ENCODE measurements at places on chromosomes 5 and 9.

DNA sequence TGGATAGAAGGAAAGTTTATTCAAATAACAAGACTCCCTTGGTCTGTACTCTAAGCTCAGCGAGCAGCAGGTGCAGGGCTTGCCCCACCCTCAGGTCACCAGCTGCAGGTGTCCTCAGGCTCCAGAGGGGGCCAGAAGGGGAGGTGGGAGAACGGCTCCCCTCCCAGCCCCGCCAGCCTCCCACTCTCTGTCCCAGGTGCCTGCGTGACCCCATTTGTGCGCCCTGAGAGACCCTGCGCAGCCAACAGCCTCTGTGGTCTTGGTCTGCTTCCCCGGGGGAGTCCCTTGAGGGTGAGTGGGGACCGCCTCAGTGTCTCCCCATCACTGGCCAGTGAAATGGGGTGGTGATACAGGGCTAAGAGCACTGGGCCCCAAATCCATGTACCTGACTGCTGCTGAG is 62.3 kb upstream of the STXBP1 start:
- H3K4me1 ChIP-seq: no peaks in the 10 kb centered on the region
- H3K36me3 ChIP-seq: no peaks in the 10 kb centered on the region
- no peaks in the 10 kb centered on the region for H3K27me3 ChIP-seq
- H3K27ac ChIP-seq: no peak overlapping the region
- H3K4me3 ChIP-seq: no peak overlapping the region

- H3K4me3 ChIP-seq: no peak overlapping the region
- no peak overlapping the region for H3K27ac ChIP-seq
- 0 out of 2 replicates have a peak, but pooled peaks cover 2% of the 10 kb centered on the region for H3K27me3 ChIP-seq
- no peaks in the 10 kb centered on the region for H3K36me3 ChIP-seq
Measured at GRCh38 chr9:18857334-18857733, 175.7 kb downstream of the SAXO1 start.

DNA sequence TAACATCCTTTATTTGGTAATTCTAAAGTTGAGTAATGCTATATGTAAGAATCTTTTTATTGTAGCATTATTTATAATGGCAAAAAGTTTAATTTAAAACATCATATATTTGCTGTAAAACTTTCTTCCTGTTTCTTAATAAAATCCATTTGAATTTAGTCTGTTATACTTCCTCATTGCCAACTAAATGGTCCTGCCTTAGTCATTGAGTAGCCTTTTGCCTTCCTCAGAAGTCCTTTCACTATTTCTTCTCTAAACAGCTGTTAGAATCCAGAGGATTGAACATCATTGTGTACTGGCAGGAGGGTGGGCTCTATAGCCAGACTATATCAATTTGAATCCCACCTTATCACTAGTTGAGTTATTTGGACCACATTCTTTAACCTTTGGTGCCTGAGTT is 11.0 kb downstream of the SLC44A1 start:
- H3K4me3 ChIP-seq: no peak overlapping the region
- H3K27ac ChIP-seq: no peak overlapping the region
- DNase-seq: no peak
- no peaks in the 10 kb centered on the region for H3K27me3 ChIP-seq
- no peaks in the 10 kb centered on the region for H3K36me3 ChIP-seq

- no peak overlapping the region for H3K27ac ChIP-seq
- no peaks in the 10 kb centered on the region for H3K36me3 ChIP-seq
- H3K4me1 ChIP-seq: no peaks in the 10 kb centered on the region
- H3K27me3 ChIP-seq: no peaks in the 10 kb centered on the region
Measured at GRCh38 chr9:87836536-87836935, 46.1 kb upstream of the SPATA31E1 start.

DNA sequence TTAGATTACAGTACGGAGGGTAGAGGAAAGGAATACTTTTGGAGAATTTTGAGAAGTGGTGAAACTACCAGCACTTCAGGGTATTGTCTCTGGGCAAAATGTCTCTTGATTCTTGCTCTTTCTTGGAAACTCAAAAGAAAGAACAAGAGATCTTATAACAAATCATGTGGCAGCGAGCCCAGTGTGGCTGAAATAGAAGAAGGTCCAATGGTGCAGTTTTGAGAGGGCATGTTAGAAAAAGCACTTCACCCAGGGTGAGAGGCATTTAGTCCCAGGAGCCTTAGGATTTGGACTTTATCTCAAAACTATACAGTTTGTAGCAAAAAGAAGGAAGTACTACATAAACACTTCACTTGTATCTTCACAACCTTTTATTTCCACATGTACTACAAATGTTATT is 39.4 kb downstream of the NNT start:
- no peak overlapping the region for H3K4me3 ChIP-seq
- peaks cover 20% of the 10 kb centered on the region for H3K36me3 ChIP-seq
- peaks cover 19% of the 10 kb centered on the region for H3K4me1 ChIP-seq
- no peak for DNase-seq

- H3K4me3 ChIP-seq: no peak overlapping the region
- H3K4me1 ChIP-seq: no peaks in the 10 kb centered on the region
- no peak overlapping the region for H3K27ac ChIP-seq
Measured at GRCh38 chr9:31541721-31542281, 842.6 kb upstream of the ACO1 start.

- H3K36me3 ChIP-seq: no peaks in the 10 kb centered on the region
- H3K4me1 ChIP-seq: no peaks in the 10 kb centered on the region
- no peak overlapping the region for H3K4me3 ChIP-seq
- DNase-seq: no peak
- H3K27ac ChIP-seq: no peak overlapping the region
Measured at GRCh38 chr5:17042041-17042440, 106.0 kb upstream of the MYO10 start.

- no peaks in the 10 kb centered on the region for H3K27me3 ChIP-seq
- H3K27ac ChIP-seq: peak overlapping the region; percentile 100
- peak; percentile 98 for DNase-seq
Measured at GRCh38 chr5:151214614-151215545, 9.0 kb downstream of the CCDC69 start.

GRCh38 chr5:116930616-116931015 is 356.0 kb upstream of the SEMA6A start:
- H3K4me1 ChIP-seq: no peaks in the 10 kb centered on the region
- H3K36me3 ChIP-seq: no peaks in the 10 kb centered on the region
- H3K27ac ChIP-seq: no peak overlapping the region
- H3K27me3 ChIP-seq: no peaks in the 10 kb centered on the region
- no peak for DNase-seq

DNA sequence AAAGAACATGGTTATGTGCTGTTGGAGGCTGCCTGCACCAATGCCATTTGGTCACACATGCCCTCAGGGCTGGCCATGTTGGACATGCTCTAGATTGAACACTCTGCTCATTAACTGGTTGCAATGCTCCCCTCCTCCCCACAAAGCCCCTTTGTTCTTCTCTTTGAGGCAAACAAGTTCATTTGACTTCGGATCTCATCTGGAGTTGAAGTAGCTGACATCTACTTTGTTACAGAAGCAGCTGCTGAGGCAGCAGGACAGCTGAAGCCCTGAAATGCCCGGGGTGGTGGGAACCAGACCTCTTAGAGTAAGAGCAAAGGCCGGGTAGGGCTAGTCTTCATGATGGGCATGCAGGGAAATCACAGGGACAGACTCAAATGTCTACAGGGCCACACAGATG is 123.5 kb downstream of the APBA1 start:
- H3K4me3 ChIP-seq: no peak overlapping the region
- no peak for DNase-seq
- H3K4me1 ChIP-seq: no peaks in the 10 kb centered on the region
- H3K36me3 ChIP-seq: no peaks in the 10 kb centered on the region
- H3K27me3 ChIP-seq: no peaks in the 10 kb centered on the region

DNA sequence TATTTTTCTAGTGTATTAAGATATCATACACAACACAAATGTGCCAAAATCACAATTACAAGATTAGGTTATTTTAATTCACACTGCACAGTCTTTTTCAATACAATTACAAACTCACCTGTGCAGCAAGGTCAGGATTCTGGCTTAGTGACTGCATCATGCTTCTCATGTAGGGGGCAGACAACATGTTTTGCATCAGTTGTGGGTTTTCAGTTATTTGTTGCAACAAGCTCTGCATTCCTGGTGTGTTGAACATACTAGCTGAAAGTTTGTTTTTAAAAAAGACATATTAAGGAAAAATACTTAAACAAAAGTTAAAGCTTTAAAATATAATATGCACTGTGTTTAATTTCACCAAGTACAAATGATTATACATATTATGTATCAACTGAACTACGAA is 38.7 kb downstream of the UBQLN1 start:
- peaks cover 45% of the 10 kb centered on the region for H3K4me1 ChIP-seq
- no peak overlapping the region for H3K27ac ChIP-seq

DNA sequence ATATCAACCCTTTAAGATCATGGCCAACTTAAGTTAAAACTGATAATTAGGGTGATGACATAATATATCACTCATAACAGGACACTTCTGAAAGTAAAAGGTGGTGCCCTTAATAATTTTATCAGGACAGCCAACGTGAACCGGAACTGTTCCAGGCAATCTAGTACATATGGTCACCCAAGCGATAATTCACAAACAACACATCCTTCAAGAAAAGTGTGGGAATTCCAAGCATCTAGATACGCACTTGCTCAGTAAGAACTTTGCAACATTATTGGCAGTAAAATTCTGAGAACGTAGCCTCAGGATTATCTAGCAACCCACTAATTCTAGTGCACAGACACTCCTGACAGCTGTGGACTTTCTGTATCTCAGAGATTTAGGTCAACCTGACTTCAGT is 85.7 kb downstream of the ALDH7A1 start:
- H3K4me3 ChIP-seq: no peak overlapping the region
- peaks cover 3% of the 10 kb centered on the region for H3K4me1 ChIP-seq
- no peak overlapping the region for H3K27ac ChIP-seq
- no peaks in the 10 kb centered on the region for H3K27me3 ChIP-seq
